MCF 10A (cell line): ENCODE measurements at places on chromosomes 2 and 18. TPM values are rescaled to one million over a fixed set of nuclear protein-coding genes. Genes with fewer than 3 reads are reported as not detected.

Gene ANKRD29
- 2.4 and 3.8 TPM in 2 replicates for total RNA-seq

Gene MRO
- not detected in 2 replicates for total RNA-seq

- no peaks in the 10 kb centered on the region for H3K27me3 ChIP-seq
- H3K27ac ChIP-seq, result peak overlapping the region; percentile 73
- H3K4me3 ChIP-seq, result peak overlapping the region; percentile 90
- H3K36me3 ChIP-seq, result peaks cover 62% of the 10 kb centered on the region
These were observed 1.9 kb downstream of the ORMDL1 start for GRCh38 chr2:189782221-189782671.

- DNase-seq, result peak; percentile 6
- no peak overlapping the region for H3K4me3 ChIP-seq
- no peaks in the 10 kb centered on the region for H3K27me3 ChIP-seq
- peaks cover 8% of the 10 kb centered on the region for H3K4me1 ChIP-seq
These were observed 37.5 kb upstream of the CYP26B1 start for GRCh38 chr2:72185206-72185605.

Gene MOGAT1
- not detected in 2 replicates for total RNA-seq

Gene ANKRD30BL
- total RNA-seq, result not detected in 2 replicates

GRCh38 chr2:53475321-53475720 lies 292.3 kb upstream of the CHAC2 start:
- DNase-seq, result peak; percentile 81
- H3K36me3 ChIP-seq, result no peaks in the 10 kb centered on the region
- no peak overlapping the region for H3K4me3 ChIP-seq
- H3K4me1 ChIP-seq, result peaks cover 15% of the 10 kb centered on the region
- no peaks in the 10 kb centered on the region for H3K27me3 ChIP-seq
- peak overlapping the region; percentile 32 for H3K27ac ChIP-seq

Gene LOXL3
- total RNA-seq, result 0.93 and 1.2 TPM in 2 replicates

- H3K36me3 ChIP-seq, result no peaks in the 10 kb centered on the region
- H3K4me3 ChIP-seq, result no peak overlapping the region
- peaks cover 33% of the 10 kb centered on the region for H3K27me3 ChIP-seq
- no peak for DNase-seq
- H3K27ac ChIP-seq, result no peak overlapping the region
- H3K4me1 ChIP-seq, result no peaks in the 10 kb centered on the region
These were observed 55.1 kb upstream of the LDAH start for GRCh38 chr2:20877960-20878359.

- H3K27ac ChIP-seq, result peak overlapping the region; percentile 33
- H3K4me3 ChIP-seq, result no peak overlapping the region
- H3K36me3 ChIP-seq, result no peaks in the 10 kb centered on the region
These were observed 943.9 kb downstream of the EPHA4 start for GRCh38 chr2:220628252-220628651.

DNA sequence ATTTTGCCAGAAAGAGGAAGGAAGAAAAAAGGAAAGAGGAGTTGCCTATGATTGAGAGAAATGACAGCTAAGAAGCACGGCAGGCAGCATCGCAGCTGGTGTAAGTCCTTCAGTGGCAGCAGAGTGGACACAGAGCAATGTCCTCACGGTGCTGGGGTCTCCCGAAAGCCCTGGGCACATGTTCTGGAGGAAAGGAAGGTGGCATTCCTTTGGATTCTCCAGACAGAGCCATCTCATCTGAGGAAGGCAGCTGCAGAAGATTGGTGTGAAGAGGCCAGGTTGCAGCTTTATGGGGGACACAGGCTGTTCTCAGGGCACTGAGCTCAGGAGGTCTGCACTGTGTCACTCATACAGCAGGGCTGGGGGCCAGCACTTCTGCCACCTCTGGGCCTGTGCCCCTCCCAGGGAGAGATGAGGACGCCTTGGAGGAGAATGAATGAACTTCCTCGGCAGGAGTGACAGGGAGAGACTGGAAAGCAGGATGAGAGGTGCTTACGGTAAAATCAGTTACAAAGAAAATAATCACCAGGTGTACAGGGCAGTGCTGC lies 252.0 kb upstream of the MYT1L start:
- H3K4me1 ChIP-seq, result no peaks in the 10 kb centered on the region
- H3K4me3 ChIP-seq, result no peak overlapping the region
- no peak overlapping the region for H3K27ac ChIP-seq
- no peaks in the 10 kb centered on the region for H3K36me3 ChIP-seq
- no peaks in the 10 kb centered on the region for H3K27me3 ChIP-seq
- DNase-seq, result no peak

- DNase-seq, result no peak
- peaks cover 92% of the 10 kb centered on the region for H3K27me3 ChIP-seq
- H3K27ac ChIP-seq, result no peak overlapping the region
- no peaks in the 10 kb centered on the region for H3K4me1 ChIP-seq
- H3K36me3 ChIP-seq, result no peaks in the 10 kb centered on the region
- H3K4me3 ChIP-seq, result no peak overlapping the region
These were observed 227.6 kb upstream of the HNRNPA3 start for GRCh38 chr2:176984987-176985386.

Gene EGR4
- 0.22 and 0.37 TPM in 2 replicates for total RNA-seq

Gene ARL5A
- total RNA-seq, result 34.8 and 40.9 TPM in 2 replicates

GRCh38 chr18:11495441-11495840 lies 114.0 kb upstream of the SLC35G4 start:
- H3K4me1 ChIP-seq, result peaks cover 20% of the 10 kb centered on the region
- no peak for DNase-seq
- H3K36me3 ChIP-seq, result no peaks in the 10 kb centered on the region
- H3K27ac ChIP-seq, result no peak overlapping the region

DNA sequence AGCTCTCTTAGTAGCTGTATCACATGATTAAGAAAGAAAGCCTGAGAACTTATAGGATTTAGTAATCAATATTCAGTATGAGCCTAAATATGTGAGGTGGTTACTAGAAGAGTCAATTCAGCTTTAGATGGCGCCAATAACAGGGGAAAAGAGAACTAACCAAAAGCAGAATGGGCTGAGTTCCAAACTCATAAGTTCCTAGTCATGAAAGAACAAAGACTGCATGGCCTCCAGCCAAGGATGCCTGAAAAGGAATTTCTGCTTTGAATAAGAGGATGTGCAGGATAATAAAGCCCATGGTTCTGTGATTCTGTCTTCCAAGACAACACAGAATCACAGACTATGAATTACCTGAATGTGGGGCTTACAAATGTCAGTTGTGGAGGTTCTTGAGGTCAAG lies 196.5 kb downstream of the SATB2 start:
- DNase-seq, result peak; percentile 77
- H3K4me3 ChIP-seq, result no peak overlapping the region
- no peaks in the 10 kb centered on the region for H3K27me3 ChIP-seq
- H3K4me1 ChIP-seq, result no peaks in the 10 kb centered on the region
- no peak overlapping the region for H3K27ac ChIP-seq
- H3K36me3 ChIP-seq, result no peaks in the 10 kb centered on the region

GRCh38 chr18:43539862-43540261 lies 262.6 kb upstream of the SYT4 start:
- no peaks in the 10 kb centered on the region for H3K36me3 ChIP-seq
- peaks cover 53% of the 10 kb centered on the region for H3K27me3 ChIP-seq
- H3K27ac ChIP-seq, result no peak overlapping the region

Gene WNT6
- total RNA-seq, result not detected in 2 replicates

Gene IL37
- total RNA-seq, result not detected in 2 replicates

- H3K4me3 ChIP-seq, result no peak overlapping the region
- H3K36me3 ChIP-seq, result no peaks in the 10 kb centered on the region
- H3K27me3 ChIP-seq, result no peaks in the 10 kb centered on the region
- no peak for DNase-seq
- H3K4me1 ChIP-seq, result peaks cover 6% of the 10 kb centered on the region
These were observed 71.8 kb downstream of the SLC8A1 start for GRCh38 chr2:40380041-40380440.

DNA sequence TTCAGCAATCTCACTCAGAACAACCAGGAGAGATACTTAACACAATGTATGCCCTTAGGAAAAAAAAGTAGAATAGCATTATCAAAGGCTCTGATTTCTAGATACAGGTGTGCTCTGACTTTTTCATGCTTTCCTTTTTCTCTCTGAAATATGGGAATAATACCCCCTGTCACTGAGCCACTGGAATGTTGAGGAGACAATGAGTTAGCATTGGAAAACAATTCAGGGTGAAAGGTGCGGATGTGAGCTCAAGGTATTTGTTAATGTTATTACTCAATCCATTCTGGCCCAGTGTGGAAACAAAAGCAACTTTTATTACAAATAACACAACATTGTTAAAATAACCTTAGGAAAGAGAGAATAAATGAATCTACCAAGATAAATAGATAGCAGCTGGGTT lies 228.0 kb downstream of the IKZF2 start:
- no peaks in the 10 kb centered on the region for H3K36me3 ChIP-seq
- no peaks in the 10 kb centered on the region for H3K27me3 ChIP-seq
- DNase-seq, result peak; percentile 66

DNA sequence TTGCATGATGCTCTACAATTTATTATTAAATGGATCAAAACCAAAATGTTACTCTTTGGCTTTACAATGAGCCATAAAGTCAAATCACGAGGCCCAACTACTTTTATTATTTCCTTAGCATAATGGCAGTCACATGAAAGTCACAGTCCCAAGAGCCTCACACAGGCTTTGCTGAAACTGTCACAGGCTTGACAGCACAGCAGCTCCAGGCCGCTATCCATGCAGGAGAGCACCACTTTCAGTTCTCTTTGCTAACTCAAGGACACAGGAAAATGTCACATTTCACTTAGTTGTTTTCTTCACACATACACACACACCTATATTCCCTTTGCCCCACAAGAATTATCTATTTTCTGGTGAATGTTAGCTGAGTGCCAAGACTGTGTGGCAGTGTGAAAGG lies 11.1 kb upstream of the MSGN1 start:
- no peak for DNase-seq
- no peak overlapping the region for H3K27ac ChIP-seq
- no peaks in the 10 kb centered on the region for H3K27me3 ChIP-seq
- no peak overlapping the region for H3K4me3 ChIP-seq
- no peaks in the 10 kb centered on the region for H3K4me1 ChIP-seq

DNA sequence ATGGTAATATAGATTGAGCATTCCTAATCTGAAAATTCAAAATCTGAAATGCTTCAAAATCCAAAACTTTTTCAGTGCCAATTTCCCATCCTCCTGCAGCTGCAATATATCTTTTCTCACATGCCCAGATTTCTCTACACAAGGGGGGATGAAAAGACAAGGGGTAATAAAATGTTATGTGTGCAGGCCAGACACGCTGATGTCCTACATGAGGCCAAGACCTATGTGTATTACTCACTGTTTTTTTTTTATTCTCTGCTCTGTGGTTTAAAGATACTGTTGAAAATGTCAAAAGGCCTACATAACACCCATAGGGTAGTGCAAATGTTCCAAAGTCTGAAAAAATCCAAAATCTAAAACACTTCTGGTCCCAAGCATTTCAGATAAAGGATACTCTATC lies 41.2 kb upstream of the CWC22 start:
- no peak for DNase-seq
- no peaks in the 10 kb centered on the region for H3K36me3 ChIP-seq
- peaks cover 8% of the 10 kb centered on the region for H3K4me1 ChIP-seq

Gene SNED1
- 18.0 and 22.0 TPM in 2 replicates for total RNA-seq

Gene ZNF512
- 19.9 and 25.5 TPM in 2 replicates for total RNA-seq

Gene TUBB6
- 141 and 167 TPM in 2 replicates for total RNA-seq

Gene SALL3
- total RNA-seq, result not detected in 2 replicates

Gene CCL20
- 18.0 and 34.4 TPM in 2 replicates for total RNA-seq

Gene C2orf78
- total RNA-seq, result not detected in 2 replicates

DNA sequence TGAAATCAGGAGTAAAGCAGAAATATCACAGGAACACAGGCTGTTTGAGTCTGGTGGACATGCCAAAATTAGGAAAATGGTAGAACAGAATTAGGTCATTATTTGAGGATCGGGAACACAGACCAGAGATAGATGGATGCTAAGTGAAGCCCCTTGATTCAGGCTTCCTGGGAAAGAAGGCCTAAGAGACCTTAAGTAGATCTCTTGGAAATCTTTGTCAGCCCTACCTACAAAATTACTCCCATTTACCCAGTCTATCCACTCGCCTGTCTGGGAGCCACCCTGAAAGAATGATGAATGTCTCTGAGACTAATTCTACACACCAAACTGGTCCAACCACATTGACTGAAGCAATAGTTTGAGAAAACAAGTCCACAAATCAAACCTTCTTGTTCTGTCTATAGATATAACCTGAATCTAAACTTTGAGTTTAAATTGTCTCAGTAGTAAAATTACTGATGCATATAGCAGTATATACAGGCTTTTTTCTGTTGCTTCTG lies 36.6 kb upstream of the TANK start:
- DNase-seq, result no peak
- no peaks in the 10 kb centered on the region for H3K27me3 ChIP-seq
- H3K4me3 ChIP-seq, result no peak overlapping the region
- H3K4me1 ChIP-seq, result peaks cover 12% of the 10 kb centered on the region
- no peaks in the 10 kb centered on the region for H3K36me3 ChIP-seq
- peak overlapping the region; percentile 64 for H3K27ac ChIP-seq

- no peaks in the 10 kb centered on the region for H3K27me3 ChIP-seq
- H3K36me3 ChIP-seq, result no peaks in the 10 kb centered on the region
- no peak overlapping the region for H3K4me3 ChIP-seq
- H3K27ac ChIP-seq, result peak overlapping the region; percentile 81
- DNase-seq, result peak; percentile 63
These were observed 493.2 kb upstream of the FANCL start for GRCh38 chr2:58734365-58734764.

Gene MBP
- 31.6 and 31.7 TPM in 2 replicates for total RNA-seq

Gene CD8A
- total RNA-seq, result not detected in 2 replicates

DNA sequence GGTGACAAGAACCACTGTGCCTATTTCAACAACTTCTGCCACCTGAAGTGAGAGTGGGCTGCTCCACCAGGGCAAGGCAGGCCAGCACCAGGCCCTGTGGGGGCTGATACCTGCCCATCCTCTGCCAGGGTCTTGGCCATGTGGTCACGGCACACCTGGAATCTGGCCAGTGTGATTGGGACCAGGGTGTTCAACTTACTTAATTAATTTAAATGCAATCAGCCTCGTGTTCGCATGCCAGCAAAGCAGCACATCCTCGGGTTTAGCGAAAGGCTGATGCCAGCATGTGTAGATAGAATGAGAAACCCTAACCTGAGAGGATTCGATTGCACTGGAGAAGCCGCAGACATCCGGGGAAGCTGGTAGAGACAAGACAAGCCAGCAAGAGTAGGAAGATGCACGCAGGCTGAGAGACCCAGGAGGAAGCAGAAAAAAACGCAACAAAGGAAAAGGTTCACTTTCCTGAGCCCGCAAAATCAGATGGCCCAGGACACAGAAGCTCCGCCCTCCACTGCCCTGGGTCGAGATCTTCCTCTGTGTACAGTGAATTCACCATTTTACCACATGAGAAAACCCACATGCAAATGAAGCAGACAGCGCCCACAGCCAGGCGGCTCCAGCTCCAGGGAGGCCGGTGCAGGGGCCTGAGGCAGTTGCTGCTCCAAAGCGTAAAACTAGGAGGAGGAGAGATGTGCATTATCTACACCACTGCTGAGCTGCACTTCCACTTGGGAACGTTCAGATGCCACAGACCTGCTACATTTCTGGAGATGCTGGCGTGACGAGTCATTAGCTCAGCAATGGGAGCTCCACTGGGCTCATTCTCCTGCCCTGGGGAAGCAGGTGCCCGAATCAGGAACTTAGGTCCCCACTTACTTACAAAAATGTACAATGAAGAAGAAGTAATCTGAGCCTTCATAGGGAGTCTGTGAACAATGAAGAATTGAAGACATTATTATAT lies 92.1 kb downstream of the TMEM18 start:
- no peaks in the 10 kb centered on the region for H3K27me3 ChIP-seq
- H3K27ac ChIP-seq, result no peak overlapping the region
- no peak overlapping the region for H3K4me3 ChIP-seq
- DNase-seq, result no peak
- H3K36me3 ChIP-seq, result no peaks in the 10 kb centered on the region
